ENCODE measurements at places on chromosomes 12 and 14.

GRCh38 chr12:87728931-87729593, 300.1 kb downstream of the C12orf50 start:
- peak; percentile 49 for DNase-seq

DNA sequence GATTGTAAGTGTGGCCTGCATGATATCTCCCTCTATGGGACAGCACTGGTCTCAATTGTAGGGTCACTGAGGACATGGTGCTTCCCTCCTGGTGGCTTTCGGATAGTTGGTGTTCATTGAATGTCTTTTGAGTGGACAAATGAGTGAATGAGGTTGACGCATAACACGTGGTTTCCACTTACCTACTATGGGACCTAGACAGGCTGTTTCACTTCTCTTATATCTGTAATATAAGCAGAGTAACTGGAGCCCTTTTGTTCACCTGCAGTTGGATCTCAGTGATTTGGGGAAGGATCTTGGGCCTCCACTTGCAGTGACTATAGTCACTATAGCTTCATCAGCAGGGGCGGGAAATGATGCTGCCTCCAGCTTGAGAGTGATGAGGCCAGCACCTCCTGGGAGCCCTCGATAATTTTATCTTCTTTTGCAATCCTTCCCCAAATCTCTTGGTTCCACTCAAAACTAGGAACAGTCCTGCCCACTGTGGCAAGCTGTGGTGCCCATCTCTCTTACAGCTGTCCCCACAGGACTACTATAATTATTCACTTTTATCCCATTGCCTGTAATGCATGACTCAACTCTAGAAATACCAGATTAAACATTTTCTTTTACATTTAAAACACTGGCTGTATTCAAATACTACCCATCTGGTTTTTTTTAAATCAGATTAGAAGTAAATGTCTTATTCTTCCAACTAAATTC, 242.9 kb downstream of the CHST11 start:
- peak; percentile 32 for DNase-seq

DNA sequence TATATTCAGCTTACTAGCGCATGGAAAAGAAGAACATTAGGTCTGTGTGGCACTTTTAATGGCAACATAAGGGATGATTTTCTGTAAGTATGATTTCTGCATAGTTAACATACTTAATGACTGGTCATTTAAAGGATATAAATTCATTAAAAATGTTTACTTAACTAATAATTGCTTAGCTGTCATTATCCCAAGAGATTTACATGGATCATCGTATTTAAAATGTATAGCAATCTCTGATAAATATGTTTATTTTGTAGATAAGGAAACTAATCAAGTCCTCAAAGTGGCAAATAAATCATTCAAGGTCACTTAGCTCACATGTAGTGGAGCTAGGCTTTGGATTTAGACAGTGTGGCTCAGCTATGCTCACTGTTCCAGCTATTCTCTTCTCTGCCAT, 158.6 kb downstream of the OTOGL start:
- no peak for DNase-seq

DNA sequence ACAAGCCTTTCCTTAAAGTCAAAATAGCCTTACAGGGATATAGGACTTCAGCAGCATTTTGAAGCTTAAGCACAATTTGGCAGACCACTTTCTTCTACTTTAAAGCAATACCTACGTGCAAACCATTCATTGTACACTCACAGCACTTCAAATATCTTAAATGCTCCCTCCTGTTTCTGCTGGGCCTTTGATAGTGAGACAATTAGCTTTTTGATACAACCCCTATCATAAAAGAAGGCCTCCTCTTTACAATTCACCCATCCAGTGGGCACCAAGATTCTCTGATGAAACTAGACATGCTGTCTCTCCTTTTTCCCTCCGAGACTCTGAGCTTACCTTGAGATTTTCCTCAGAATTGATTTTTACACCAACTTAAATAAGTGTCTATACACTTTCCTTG, 157.5 kb upstream of the FAR2 start:
- no peak for DNase-seq

- no peak for DNase-seq
Observed at GRCh38 chr12:128323145-128323920, 56.4 kb downstream of the TMEM132C start.

DNA sequence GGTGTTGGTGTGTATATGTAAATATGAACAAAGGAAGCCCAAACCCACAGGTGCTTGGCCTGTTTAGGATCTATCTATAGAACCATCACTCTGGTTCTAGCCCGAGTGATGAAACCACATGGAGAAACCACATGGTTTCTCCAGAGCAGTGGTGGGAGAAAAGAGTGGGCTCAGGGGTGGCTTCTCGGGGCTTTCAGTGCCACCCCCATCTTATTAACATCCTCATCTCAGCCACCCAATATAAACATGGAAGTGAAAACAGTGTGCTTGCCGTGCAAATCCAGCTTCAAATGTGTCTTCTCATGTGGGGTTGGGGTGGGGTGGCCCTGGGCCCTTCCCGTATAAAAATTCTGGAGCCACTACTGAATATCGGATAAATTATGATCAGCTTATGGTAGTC, 109.0 kb downstream of the STAB2 start:
- no peak for DNase-seq

GRCh38 chr12:8664228-8664913, 1.7 kb upstream of the MFAP5 start:
- no peak for DNase-seq

- peak; percentile 45 for DNase-seq
Observed at GRCh38 chr14:65461730-65462129, 49.2 kb downstream of the FUT8 start.

DNA sequence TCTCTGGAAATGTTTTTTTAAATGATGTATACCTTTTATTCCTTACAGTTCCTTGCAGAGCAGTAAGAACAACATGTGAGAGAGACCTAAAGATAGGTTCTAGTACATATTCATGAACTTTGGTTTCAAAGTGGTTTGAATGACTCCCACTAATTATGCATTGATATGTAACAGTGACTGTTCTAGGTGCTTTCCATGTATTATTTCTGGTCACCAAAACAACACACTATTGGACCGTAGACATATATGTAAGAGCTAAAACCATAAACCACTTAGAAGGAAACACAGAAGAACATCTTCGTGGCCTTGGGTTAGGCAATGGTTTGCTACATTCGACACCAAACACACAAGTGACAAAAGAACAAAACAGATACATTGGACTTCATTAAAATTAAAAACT, 37.9 kb downstream of the SOX5 start:
- DNase-seq: no peak

DNA sequence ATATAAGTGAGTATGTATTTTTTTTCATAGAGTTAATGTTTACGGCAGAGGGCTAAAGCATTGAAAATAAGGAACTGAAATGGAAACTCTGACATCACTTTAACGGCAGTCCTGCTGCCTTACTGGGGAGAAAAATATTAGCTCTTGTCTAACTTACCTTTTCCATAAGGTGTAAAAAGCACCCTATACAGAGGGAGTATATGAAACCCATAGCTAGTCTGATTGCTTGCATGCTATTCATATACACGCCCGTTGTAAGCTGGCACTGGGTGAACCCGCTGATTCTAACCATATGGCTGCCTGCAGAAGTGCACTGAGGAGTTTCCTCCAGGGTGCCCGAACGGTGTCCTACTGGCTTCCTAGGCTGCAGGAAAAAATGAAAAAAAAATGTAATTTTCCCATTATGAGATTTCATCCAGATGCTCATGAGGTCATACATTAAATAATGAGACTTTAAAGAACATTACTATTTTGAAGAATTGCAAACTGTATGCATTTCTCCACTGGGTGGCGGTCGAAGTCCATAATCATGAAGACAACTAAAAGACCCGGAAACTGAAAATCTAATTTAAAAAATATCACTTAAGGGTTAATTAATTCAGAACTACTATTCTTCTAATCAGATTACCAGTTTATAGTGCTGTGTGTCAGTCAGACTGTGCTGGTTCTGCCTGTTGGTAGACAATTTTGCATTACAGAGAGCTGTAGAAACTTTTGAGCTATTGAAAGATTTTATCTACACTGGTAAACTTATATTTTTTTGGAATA, 144.7 kb downstream of the ALX1 start:
- DNase-seq: peak; percentile 12

DNA sequence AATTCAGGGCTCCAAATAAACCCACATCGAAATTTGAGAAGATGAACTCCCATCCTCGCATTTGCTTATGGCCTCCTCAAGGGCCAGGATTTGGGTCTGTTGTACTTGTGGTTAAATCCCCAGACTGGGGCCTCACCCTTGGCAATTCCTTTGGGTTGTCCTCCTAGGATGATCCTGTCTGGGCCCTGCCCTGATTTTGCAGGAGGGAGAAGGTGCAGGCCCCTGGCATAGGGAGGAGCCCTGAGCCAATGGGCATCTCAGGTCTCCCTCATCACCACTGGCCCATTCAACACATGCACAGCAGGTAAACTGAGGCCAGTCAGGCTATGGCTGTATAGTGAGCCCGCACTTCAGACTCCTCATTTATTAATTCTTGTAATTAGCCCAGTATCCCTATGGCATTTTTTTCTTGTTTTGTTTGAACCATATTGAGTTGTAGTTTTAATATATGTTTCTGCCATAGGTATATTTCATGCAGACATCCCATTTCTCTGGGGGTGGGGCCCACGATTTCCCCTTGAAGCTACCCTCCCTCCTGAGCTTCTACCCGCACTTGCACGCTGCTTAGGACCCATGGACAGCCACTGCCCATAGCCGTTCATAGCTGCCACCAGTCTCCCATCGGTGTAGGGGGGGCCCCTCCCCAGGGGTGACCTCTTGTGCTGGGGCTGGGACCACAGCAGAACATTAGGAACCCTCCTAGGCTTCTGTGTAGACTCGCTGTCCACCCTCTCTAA, 67.1 kb upstream of the DDX11 start:
- no peak for DNase-seq

- DNase-seq: no peak
Observed at GRCh38 chr12:95977764-95978305, 18.3 kb downstream of the HAL start.

DNA sequence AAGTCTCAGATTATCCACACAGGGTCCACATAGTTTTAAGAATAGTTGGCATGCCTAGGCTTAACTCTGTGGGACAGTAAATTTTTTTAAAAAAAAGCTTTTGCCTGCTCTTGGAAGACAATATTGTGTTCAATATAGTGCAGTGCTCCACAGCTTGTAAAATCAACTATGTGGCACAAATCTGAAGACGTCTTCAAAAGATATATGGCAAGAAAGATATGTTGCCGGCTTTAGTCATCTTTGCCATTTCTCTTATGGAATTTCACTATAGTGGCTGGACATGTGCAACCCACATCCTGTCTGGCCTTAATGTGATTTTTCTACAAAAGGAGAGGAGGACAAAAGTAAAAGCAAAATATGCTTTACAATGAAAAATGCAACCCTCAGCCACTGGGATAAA, 90.5 kb downstream of the MGST1 start:
- no peak for DNase-seq

- no peak for DNase-seq
Observed at GRCh38 chr14:53840444-53840843, 116.2 kb downstream of the BMP4 start.

DNA sequence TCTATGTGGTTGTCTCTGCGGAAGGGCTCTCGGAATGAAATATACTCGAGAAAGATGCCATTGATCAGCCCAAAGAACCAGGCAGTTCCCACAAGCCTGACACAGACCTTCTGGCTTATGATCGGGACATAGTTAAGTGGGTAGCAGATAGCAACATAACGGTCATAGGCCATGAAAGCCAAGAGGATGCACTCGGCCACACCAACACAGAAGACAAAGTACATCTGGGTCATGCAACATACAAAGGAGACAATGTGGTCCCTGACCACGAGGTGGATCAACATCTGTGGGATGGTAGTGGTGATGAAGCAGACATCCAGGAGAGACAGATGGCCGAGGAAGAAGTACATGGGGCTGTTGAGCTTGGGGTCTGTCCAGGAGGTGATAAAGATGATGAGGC, 326 bp downstream of the OR10AD1 start:
- DNase-seq: no peak

DNA sequence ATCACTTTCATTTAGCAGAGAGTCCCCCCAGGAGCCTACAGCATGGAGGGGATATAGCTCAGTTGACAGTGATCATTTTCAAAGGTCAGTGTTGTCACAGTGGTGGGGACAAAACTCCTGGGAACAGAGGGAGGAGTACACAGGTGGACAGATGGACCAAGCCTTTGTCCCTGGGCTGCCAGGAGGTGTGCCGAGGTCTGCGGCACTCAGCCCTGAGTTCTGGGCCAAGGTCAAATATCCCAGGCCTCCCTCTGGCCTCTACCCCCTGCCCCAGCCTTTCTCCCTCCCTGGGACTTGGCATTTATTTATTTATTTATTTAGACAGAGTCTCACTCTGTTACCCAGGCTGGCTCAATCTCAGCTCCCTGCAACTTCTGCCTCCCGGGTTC, 24.8 kb downstream of the CALM1 start:
- DNase-seq: no peak

GRCh38 chr12:123741937-123742572, 20.0 kb upstream of the DNAH10 start:
- DNase-seq: no peak

DNA sequence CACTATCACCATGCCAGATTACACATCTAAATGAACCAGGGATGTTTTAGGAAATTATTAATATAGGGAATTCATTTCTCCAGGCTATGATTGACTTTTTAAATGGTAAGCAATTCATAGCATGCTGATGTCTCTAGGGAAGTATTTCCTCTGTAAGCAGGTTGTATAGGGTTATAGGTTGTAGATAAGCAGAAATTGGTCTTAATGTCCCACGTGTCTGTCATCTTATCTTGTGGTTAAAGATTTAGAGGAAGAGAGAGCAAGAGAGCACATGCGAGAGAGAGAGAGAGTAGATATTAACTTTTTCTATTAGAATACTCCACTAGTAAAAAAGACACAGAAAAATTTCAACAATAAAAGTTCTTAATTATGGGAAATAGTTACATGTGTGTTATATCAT, 32.6 kb downstream of the TRHDE start:
- no peak for DNase-seq

- no peak for DNase-seq
Observed at GRCh38 chr12:88947486-88948043, 367.3 kb upstream of the KITLG start.

DNA sequence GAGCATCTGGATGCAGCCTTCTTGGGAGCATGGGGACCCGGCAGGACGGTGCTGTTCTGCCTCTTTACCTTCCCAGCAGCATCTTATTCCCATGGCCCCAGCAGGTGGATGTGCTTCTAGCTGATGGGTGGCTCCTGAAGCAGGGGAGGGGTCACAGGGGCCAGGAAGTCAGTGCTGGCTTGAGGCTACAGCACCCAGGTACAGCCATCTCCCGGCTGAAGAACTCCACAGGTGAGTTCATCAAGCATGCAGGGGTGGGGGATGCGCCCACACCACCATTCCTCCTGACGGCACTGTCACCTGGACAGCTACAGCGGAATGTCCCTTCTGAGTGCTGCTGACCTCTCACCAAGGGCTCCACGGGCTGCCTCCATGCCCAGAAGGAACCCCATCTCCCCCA, 57.3 kb downstream of the BCL11B start:
- no peak for DNase-seq

- DNase-seq: peak; percentile 60
Observed at GRCh38 chr12:24820872-24821271, 128.0 kb downstream of the BCAT1 start.

GRCh38 chr12:102010265-102010994, 51.4 kb downstream of the WASHC3 start:
- DNase-seq: no peak

- DNase-seq: peak; percentile 50
Observed at GRCh38 chr12:46677749-46678148, 148.0 kb downstream of the SLC38A4 start.

- no peak for DNase-seq
Observed at GRCh38 chr12:113812411-113813228, 153.5 kb downstream of the RBM19 start.

GRCh38 chr12:9707356-9707755, 25.5 kb downstream of the CLECL1 start:
- no peak for DNase-seq

- DNase-seq: no peak
Observed at GRCh38 chr14:91225025-91225424, 19.5 kb downstream of the GPR68 start.
